ENCODE measurements at places on chromosomes 16 and 17. TPM values are rescaled to one million over a fixed set of nuclear protein-coding genes. Genes with fewer than 3 reads are reported as not detected.

Gene C17orf67
- total RNA-seq, result 0.68 TPM

Gene TAT
- total RNA-seq, result not detected

Gene PRKCB
- total RNA-seq, result 1.4 TPM

Gene OR4D1
- total RNA-seq, result not detected

Gene TBC1D26
- total RNA-seq, result under 0.01 TPM

Gene CDH11
- 983 TPM for total RNA-seq

Gene TBX2
- 3.5 TPM for total RNA-seq

Gene ABCA8
- 85.5 TPM for total RNA-seq

Gene RPRML
- not detected for total RNA-seq

Gene P2RX1
- total RNA-seq, result 1.3 TPM

Gene KRTAP4-9
- total RNA-seq, result not detected

Gene GALR2
- not detected for total RNA-seq

Gene MPP3
- 10.5 TPM for total RNA-seq

All from smooth muscle cell of the coronary artery (primary cell).